Epithelial cell of alveolus of lung (primary cell): ENCODE measurements at places on chromosomes 1 and 21. TPM values are rescaled to one million over a fixed set of nuclear protein-coding genes. Genes with fewer than 3 reads are reported as not detected.

C1orf232 gene
- not detected in 2 replicates for total RNA-seq

THEM5 gene
- not detected in 2 replicates for total RNA-seq

MYBPH gene
- total RNA-seq = 8.5 TPM in 1 of 2 replicates, not detected in the other

CIART gene
- 1.3 and 6.6 TPM in 2 replicates for total RNA-seq

OR2L2 gene
- total RNA-seq = not detected in 2 replicates

ANXA9 gene
- 0.13 TPM in 1 of 2 replicates, not detected in the other for total RNA-seq

ZNF695 gene
- total RNA-seq = 2.0 and 2.5 TPM in 2 replicates

TFF2 gene
- not detected in 2 replicates for total RNA-seq

ETV3L gene
- total RNA-seq = not detected in 2 replicates

CFAP107 gene
- not detected in 2 replicates for total RNA-seq

CYP2J2 gene
- total RNA-seq = 1.0 and 1.4 TPM in 2 replicates

COX20 gene
- total RNA-seq = 9.3 and 17.7 TPM in 2 replicates

C1orf141 gene
- not detected in 2 replicates for total RNA-seq

AADACL3 gene
- total RNA-seq = not detected in 2 replicates

CACHD1 gene
- 4.0 and 5.0 TPM in 2 replicates for total RNA-seq

NCAM2 gene
- 1.9 and 8.1 TPM in 2 replicates for total RNA-seq

RBBP5 gene
- 13.2 and 13.8 TPM in 2 replicates for total RNA-seq

PROK1 gene
- total RNA-seq = not detected in 2 replicates

KCNA3 gene
- 0.64 and 0.91 TPM in 2 replicates for total RNA-seq

EFCAB7 gene
- total RNA-seq = 3.0 and 5.5 TPM in 2 replicates

LCE3E gene
- total RNA-seq = not detected in 2 replicates

C4BPB gene
- not detected in 2 replicates for total RNA-seq

ESPN gene
- total RNA-seq = 0.13 TPM in 1 of 2 replicates, not detected in the other

OLIG1 gene
- total RNA-seq = not detected in 2 replicates

COL18A1 gene
- 181 and 410 TPM in 2 replicates for total RNA-seq
